Common myeloid progenitor, CD34-positive (primary cell): ENCODE measurements at places on chromosomes 5 and 9.

DNA sequence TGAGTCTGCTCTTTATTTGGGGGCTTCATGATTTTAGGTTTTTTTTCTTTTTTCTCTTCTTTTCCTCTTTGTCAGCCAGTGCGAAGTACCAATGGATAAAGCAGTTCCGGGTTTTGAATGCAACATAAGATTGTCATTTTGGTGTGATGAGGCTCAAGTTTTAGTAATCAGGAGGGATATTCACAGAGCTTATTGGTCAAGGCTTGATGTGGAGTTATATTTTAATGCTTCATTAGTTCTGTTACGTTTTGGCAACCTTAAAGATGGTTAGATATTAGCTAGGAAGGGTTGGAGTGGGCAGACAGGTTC, 1.4 kb downstream of the PIK3R1 start:
- DNase-seq, result peak; percentile 38

- no peak for DNase-seq
Observed at GRCh38 chr9:128251732-128252100, 24.1 kb downstream of the GOLGA2 start.

DNA sequence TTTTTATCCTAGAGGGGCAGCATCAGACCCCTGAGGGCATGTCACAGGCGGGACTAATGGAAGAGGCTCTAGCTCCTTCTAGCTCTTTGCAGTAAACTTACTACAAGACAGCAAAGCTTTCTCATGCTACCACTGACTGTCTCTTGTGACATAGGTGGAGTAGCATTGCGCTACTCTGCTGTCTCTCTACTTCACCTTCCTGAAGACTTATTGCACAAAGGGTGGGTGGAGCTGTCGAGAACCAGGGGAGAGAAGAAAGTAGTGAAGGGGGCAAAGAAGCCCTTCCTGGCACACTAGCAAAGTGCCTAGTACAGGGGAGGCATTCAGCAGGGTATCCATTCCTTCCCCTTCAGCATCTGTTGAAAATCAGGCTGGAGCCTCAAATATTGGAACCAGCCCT, 36.1 kb upstream of the NEK6 start:
- DNase-seq, result no peak

GRCh38 chr5:31383734-31384133, 148.2 kb downstream of the DROSHA start:
- no peak for DNase-seq

- no peak for DNase-seq
Observed at GRCh38 chr9:137784046-137784445, 93.5 kb upstream of the CACNA1B start.

GRCh38 chr9:137176302-137177182, 4.7 kb upstream of the TMEM210 start:
- peak; percentile 55 for DNase-seq

DNA sequence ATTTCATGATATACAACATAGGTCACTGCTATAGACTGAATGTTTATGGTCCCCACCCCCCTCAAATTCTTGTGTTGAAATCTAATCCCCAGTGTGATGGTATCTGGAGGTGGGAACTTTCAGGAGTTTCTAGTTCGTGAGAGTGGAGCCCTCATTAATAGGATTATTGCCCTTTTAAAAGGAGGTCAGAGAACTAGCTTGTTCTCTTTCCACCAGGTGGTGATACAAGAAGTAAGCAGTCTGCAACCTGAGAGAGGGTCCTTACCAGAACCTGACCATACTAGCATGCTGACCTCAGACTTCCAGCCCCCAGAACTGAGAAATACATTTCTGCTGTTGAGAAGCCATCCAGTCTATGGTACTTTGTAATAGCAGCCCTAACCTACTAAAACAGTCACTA, 33.3 kb downstream of the TMEM161B start:
- DNase-seq, result no peak

DNA sequence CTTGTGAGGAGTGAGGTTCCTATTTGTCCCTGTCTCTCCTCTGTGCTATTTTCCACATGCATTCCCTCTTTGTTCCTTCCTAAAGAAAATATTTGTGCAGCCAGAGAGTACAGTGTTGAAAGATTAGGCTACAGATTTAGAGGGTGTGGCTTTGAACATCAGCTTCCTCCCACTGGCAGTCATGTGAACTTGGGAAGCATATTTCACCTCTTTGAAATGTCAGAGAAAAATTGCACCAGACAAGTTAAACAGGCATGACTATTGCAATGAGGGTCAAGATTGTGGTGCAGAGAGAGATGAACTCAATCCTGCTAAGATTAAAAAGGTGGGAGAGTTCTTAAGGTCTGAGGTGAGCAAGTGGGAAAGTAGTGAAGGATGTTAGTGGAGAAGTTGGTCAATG, 641.0 kb downstream of the DNAH5 start:
- DNase-seq, result no peak

DNA sequence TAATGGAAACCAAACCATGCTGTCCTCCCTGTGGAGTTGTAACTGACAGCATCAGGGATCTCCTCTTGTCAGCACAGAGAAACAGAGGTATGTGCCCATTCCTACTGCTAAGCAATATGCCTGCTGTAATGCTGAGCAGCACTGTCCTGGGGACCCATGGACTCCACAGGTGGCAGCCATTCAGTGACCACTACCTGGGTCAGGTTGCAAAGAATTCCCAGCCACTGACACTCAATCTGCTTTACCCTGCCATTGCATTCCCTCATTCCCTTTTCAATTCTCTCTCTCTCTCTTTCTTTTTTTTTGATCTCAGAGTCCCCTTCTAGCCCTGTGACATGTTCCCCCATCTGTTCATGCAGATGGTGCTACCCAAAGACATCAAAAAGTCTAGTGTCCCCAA, 104.1 kb downstream of the GABRB2 start:
- DNase-seq, result no peak

DNA sequence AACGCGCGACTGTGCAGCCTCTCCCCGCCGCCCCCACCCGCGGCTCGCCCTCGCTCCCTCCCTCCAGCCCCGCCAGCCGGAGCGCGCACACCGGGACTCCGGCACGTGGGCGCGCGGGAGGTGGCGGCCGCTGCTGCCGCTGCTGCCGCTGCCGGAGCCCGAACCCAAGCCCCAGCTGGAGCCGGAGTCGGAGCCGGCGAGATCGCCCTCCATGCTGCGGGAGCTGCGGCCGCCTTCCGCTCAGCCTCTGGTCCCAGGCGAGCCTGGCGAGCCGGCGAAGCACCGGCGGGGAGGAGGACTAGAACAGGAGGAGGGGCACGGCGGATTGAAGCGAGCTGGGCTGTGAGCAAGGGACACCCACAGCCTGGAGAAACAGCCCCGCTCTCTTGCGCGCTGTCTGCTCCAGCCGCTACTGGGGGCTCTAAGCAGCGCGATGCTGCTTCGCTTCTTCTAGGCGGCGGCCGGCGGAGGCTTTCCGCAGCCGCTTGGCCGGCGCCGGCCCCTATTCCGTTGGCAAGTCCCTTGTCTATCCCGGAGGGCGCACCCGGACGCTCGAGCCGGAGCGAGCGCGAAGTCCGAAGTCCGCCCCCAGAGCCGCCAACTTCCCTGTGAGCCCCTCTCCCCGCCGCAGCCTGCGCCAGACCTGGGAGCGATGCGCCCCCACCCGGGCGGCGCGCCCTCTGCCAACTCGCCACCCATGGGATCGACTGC, 598.7 kb upstream of the SGCD start:
- DNase-seq, result peak; percentile 43

DNA sequence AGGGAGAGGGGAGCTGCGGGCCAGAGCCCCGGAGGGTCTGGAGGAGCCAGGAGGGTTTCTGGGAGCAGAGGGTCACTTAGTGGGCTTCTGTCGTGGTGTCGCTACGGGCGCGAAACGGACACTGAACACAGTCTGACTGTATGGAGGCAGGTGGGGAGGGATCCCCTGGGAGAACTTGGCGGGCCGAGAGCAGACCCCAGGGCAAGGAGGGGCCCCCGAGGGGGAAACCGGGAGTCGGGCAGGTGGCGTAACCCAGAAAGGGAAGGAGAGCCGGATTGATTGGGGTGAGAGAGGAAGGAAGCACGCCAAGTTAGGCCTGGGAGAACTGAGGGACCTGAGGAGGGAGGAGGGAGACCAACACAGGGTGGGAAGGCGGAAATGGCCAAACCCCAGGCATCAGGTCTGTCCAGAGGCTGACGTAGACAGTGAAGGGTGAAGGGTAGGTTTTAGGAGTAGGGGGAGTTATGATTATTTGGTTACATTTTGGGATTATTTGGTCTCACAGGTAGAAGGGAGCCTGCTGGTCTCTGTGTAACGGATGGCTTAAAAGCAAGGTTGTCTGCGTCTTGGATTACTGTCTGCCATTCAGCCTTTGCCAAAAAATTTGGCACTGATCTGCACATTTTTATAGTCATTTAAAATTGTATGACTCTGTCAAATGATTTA, 3.3 kb upstream of the MSMP start:
- peak; percentile 29 for DNase-seq

GRCh38 chr9:121984726-121985402, 108.2 kb downstream of the TTLL11 start:
- no peak for DNase-seq

- DNase-seq, result no peak
Observed at GRCh38 chr9:86406366-86406765, 52.2 kb upstream of the TUT7 start.

GRCh38 chr5:170327829-170328228, 30.3 kb upstream of the LCP2 start:
- DNase-seq, result no peak

DNA sequence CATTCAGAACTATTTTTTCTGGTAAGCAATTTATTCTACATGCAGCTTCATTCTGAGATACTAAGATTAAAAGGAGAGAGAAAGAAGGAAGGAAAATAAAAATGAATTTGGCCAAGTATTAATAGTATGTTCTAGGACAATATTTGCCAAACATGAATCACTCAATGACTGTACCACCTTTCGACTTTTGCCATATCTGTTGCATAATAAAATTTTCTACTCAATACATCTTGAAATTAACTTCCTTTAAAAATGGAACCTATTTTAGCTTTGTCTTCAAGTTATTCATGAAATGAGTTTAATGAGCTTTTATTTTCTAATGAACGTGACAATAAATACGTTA, 111.8 kb downstream of the MARCHF3 start:
- DNase-seq, result no peak

DNA sequence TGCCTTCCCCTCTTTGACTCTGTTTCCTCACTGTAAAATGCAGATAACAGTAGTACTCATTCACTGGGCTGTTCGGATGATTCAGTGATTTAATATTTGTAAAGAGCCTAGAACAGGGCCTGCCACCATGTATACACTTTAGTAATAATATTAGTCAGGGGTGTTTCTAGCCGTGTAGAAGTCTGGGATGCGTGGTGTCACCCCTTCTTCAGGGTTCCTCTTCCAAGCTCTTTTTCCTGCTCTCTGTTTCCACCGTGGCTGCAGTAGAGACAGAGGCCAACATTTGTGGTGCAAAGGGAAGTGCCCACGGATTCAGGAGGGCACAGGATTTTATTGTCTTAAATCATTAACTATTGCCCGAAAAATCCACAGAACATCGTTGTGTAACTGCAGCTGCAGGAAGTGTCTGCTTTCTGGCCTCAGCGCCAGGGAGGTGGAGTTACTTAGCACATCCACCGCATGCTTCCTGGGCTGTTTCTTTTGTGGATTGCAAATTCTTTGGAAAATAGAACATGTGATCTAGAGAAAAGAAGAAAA, 61.7 kb downstream of the TRIO start:
- peak; percentile 90 for DNase-seq

DNA sequence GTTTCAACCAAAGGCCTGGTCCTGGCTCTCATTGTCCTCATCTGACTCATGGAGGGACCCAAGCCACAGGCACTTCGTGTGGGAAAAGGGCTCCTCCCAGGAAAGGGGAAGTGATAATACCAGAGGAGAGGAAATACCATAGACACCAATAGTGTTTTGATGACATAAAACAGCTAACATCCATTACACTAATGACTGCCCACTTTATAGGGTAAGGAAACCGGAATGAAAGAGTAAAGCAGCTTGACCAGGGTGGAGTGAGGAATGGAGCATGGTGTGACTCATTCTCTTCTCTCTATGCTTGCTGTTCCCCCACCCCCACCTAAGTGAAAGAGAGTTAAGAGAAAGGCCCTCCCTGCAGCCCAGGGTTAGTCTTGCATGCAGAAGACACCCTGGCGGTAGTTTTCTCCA, 67.4 kb upstream of the HRH2 start:
- no peak for DNase-seq

GRCh38 chr9:79672891-79673290, 101.1 kb downstream of the TLE4 start:
- no peak for DNase-seq

GRCh38 chr5:39948867-39949468, 524.2 kb upstream of the DAB2 start:
- DNase-seq, result peak; percentile 89

GRCh38 chr9:121267689-121268597, at the start of gene GSN:
Gene GSN (plus strand): TSS chr9:121268162. CDS start chr9:121301972, 33,810 bp downstream.
- no peak for DNase-seq

DNA sequence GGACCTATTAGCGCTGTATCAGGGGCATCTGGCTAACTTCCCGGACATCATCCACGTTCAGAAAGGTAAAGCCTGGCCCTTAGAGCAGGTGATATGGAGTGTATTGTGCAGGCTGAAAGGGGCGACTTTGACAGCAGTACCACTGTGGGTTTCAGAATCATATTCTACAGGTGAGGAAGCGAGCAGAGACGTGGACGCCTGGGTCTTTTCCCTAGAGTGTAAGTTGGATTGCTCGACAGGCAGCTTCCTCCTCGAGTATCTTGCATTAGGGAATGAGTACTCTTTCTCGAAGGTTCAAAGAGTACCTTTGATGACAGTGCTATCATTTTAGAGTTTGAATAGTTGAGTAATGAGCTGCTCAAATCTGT, 1.9 kb downstream of the SNX18 start:
- no peak for DNase-seq

DNA sequence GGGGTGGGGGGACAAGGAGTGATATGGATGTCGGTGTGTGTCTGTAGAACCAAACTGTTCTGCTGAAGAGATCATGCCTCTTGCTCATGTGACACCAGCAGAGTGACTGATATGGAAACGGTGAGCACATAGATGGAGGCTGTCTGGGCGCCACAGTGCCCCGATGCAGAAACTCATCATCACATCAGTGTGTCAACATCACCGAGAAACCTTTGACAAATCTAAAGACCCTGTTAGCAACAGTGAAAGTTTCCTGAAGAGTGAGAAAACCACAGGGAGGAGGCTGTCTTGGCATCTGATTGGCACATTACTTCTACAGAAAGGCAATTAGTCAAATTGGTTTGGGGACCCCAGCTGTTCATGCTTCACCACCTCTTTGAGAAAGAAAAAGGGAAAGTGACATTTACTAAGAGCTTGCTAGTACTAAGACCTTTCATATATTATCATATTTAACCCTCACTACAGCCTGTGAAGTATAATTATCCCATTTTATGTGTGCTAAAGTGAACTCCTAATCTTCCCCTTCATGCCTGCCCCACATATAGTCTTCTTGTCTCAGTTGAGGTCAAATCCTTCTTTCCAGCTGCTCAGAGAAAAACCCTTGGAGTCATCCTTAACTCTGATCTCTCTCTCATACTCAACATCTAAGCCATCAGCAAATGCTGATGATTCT, 25.6 kb downstream of the CSF2 start:
- peak; percentile 47 for DNase-seq

GRCh38 chr5:109454731-109455505, 45.1 kb upstream of the PJA2 start:
- no peak for DNase-seq

GRCh38 chr9:27118916-27119315, 9.9 kb downstream of the TEK start:
- no peak for DNase-seq
